ENCODE measurements at places on chromosomes 13 and 19.

DNA sequence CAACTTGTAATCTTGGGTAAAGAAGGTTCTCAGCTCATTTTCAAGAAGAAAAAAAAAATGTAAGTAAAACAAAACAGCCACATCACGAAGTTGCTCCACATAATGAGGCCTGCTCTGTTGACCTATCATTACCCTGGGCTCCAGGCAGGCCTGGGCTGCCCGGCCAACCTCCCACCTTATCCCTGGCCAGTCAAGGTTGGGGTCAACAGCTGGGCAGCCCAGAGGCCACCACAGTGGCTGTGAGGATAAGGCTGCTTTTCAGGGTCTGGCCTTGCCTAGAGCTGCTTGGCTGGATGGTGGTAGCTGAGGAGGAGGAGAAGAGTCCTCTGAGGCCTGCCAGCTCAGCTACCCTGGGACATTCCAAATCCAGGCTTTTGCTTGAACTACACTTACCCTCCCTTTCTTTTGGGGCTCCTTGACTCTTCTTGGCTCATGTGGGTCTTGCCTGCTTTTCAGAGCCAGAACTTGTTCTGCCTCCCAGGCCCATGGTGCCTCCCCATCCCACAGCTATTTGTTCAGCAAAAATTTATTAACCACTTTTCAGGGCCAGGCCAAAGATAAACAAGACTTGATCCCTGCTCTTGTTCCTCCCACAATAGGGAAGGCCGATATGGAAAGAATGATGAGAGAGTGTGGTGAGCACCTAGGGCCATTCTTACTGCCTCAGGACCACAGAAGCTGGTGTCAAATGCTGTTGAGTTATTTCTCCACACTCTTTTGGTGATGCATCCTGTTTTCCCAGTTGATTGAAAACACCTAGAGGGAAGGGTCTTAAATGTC is 101.6 kb downstream of the RGCC start:
- DNase-seq, result no peak

DNA sequence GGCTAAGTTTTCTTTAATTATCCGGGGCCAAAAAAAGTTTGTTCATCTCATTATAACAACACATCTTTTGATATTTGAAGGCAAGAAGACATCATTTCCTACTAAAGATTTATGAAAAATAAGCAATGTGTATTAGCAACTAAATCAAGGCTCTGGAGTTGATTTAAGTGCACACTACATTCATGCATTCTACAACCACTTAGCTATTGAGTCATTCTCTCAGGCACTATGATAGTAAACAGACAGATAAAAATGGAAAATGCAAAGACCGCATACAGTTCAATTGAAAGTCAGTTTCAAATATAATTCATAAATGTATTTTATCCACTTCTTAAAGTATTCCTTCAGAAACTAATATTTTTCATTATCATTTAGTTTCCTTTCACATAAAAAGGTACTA is 1395.2 kb downstream of the PCDH9 start:
- no peak for DNase-seq

- no peak for DNase-seq
Observed at GRCh38 chr19:3725640-3726310, 17.6 kb downstream of the TJP3 start.

DNA sequence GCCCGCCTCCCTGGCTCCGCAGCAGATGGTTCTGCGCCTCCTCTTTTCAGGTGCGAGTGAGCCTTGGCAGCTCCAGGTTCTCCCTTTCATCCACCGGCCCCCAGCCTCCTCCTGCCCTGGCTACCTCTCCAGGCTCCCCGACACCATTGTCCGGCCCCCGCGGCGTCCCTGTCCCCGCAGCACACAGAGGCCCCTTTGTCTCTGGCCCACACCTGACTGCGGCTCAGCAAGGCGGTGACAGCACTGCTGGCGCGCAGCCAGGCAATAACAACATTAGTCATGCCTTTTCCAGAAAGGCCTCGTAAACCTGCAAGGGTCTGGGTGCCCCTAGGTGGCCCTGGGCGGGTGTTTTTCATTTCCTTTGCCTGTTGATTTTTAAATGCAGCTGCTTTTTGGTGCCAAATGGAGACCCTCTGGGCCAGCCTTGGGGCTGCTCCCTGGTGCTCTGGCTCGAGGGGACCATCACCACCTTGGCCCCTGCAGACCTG is 73.2 kb upstream of the MEDAG start:
- DNase-seq, result no peak

GRCh38 chr13:31978021-31978420 is 53.6 kb upstream of the FRY start:
- no peak for DNase-seq

- peak; percentile 80 for DNase-seq
Observed at GRCh38 chr19:49937750-49938381, 8.6 kb upstream of the NUP62 start.

GRCh38 chr13:75416327-75417011 is 65.5 kb downstream of the TBC1D4 start:
- no peak for DNase-seq

GRCh38 chr19:20558571-20558970 is 7.0 kb downstream of the ZNF737 start:
- DNase-seq, result no peak

DNA sequence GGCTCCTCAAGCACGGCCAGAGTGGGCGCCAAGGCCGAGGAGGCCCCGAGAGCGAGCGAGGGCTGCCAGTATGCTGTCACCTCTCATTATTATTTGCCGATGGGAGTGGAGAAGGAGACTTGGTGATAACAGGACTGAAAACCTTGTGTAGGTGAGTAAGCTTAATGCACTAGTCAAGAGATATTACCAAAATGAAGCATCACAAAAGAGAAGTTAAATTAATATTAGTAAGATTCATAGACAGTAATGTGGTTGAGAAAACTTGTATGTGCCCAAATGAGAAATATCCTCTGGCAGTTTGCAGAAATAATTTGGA is 204.5 kb upstream of the SLITRK1 start:
- no peak for DNase-seq

DNA sequence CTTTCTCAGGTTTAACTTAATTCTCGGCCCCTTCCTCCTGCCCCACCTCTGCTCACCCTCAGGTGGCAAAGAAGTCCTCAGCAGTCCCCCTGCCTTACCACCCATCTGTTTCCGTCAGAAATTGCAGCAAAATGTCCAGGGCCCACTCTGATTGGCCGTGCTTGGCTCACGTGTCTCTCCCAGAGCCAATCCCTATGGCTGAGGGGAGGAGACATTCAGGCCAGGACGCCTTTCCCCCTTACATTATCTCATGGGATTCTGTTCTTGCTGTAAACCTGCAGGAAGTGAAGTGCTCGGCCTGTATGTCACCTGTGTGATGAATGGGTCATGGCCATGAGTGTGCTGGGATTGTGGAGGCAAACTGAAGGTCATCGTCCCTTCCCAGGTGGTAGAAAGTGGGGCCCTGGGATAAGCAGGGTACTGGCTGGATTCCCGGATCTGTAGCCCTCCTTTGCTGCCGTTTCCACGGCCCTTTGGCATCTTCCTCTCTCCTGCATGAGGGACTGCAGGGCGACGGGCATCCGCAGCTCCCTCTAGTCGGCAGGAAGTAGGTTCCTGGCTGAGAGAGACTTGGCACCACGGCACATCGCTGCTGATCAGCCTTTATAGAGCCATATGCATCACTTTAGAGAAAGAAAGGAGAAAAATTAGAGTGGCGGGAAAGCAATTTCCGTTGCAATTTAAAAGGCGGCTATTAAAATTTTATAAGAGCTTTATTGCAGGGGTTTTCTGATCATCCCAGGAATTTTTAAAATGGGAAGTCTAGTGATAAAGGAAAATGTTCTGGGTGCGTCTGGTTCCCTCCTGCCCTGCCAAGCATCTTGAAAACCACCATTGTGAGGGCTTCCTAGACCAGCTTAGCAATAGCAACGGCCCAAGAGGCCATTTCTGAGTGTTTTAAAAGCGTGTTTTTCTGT is 118.2 kb downstream of the SIPA1L3 start:
- no peak for DNase-seq

- no peak for DNase-seq
Observed at GRCh38 chr13:25973576-25973975, 78.2 kb downstream of the SHISA2 start.

- DNase-seq, result no peak
Observed at GRCh38 chr13:89541091-89542030, 1806.1 kb upstream of the MIR17HG start.

DNA sequence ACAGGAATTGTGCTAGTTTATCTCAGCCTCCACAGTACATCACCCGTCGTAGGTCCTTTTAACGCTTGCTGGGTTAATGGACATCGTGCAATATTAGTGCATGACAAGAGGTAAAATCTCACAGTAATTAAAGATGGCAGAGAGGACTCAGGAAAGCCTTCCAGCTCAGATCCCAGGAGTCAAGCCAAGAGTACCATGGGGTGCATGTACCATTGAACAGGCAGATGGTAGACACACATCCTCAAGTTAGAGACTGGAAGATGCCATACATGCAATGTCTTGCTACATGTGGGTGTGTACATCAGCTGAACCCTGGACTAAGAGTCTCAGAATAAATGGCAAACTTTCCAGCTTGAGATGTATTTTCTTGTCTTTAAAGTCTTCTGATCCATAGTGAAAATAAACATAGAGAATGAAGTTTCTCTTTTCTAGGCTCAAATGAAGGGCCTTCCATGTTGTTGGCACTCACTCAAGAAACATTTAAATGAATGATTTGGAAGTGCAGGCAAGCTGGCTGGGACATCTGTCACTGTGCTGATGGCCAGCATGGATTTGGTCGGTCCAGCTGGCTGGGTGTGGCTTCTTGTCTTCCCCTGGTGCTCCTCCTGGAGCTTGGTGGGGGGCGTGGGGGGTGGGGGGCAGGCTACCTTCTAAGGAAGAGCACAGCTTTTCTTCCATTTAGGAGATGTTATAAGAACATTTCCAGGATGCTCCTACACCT is 290.9 kb upstream of the MAB21L1 start:
- peak; percentile 77 for DNase-seq

- DNase-seq, result no peak
Observed at GRCh38 chr19:33821871-33822270, 25.2 kb downstream of the KCTD15 start.

- DNase-seq, result peak; percentile 74
Observed at GRCh38 chr13:35014606-35015213, 72.6 kb downstream of the NBEA start.

DNA sequence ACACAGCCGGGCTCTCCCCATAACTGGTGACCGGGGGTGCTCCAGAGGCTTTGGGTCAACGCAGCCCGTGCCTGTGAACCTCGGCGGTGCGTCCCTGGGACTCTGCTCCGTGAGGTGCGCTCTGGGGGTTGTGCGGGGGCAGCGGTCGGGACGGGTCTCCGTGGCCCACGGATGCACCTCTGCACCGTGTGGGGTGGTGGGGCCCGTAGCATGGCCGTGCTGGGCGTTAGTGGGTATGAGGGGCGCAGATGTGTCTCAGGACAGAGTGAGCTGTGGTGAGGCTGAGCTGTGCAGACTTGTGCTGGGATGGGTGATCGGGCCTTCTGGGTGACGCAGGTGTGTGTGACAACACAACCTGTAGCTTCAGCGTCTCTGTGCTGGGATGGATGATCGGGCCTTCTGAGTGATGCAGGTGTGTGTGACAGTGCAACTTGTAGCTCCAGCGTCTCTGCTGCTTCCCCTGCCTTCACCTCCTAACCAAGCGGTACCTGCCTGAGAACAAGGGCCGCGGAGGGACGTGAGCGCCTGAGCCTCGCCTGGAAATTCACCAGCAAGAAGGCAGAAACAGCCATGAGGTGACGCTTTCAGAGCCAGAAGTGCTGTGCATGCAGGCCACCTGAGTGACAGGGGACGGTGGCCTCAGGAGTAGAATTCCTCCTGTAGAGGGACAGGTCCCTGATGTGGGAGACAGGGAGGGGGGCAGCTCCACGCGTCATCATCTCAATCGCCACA is 599 bp downstream of the ZNF331 start:
- DNase-seq, result no peak

DNA sequence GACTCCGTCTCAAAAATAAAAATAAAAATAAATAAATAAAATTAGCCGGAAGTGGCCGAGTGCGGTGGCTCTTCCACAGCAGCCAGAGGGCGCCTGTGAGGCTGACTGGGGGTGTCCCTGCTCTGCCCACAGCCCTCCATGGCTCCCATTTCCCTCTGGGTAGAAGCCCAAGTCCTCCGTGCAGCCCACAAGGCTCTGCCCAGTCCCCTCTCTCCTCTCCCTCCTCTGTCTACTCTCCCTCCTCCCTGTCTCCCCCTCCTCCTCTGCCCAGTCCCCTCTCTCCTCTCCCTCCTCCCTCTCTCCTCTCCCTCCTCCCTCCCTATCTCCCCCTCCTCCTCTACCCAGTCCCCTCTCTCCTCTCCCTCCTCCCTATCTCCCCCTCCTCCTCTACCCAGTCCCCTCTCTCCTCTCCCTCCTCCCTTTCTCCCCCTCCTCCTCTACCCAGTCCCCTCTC is 20.4 kb downstream of the MISP start:
- no peak for DNase-seq

DNA sequence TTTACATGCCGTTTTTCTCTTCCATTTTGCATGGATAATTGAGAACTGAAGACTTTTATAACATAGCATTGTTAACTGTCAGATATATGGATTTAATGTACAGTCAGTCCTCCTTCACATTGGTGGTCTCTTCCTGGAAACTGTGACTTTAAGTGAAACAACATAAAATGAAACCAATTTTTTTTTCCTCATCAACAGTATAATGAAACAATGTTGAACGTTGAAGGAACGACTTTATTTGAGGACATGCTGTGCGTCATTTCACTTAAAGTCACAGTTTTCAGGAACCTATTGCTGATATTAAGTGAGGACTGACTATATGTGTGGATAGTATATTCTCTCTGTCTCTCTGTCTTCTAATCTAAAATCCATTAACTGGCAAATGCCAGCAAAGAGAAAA is 54.8 kb downstream of the COG3 start:
- no peak for DNase-seq

DNA sequence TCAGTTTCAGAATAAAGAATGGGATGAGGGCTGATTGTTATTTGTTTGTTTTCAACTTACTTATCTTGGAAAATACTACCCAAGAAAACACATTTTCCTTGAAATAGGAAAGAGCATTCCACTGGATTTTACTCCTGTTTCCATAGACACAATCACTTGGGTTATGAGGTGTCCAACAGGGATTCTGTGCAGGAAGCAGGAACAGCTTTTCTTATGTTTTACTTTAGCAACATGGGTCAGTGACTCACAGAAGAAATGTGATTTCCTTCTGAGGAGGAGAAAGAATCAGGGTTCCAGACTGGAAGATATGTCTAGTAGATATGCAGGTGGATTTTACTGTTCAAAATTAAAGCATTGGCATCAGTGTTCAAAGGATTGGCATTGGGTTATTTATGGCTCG is 180.8 kb upstream of the GPC6 start:
- DNase-seq, result no peak

- DNase-seq, result peak; percentile 81
Observed at GRCh38 chr13:42039946-42040729, 8.3 kb upstream of the DGKH start.

GRCh38 chr13:105338006-105338405 is 1197.5 kb downstream of the EFNB2 start:
- no peak for DNase-seq
